Left colon (tissue), 2 donors: ENCODE measurements at places on chromosomes 7 and 10.

DNA sequence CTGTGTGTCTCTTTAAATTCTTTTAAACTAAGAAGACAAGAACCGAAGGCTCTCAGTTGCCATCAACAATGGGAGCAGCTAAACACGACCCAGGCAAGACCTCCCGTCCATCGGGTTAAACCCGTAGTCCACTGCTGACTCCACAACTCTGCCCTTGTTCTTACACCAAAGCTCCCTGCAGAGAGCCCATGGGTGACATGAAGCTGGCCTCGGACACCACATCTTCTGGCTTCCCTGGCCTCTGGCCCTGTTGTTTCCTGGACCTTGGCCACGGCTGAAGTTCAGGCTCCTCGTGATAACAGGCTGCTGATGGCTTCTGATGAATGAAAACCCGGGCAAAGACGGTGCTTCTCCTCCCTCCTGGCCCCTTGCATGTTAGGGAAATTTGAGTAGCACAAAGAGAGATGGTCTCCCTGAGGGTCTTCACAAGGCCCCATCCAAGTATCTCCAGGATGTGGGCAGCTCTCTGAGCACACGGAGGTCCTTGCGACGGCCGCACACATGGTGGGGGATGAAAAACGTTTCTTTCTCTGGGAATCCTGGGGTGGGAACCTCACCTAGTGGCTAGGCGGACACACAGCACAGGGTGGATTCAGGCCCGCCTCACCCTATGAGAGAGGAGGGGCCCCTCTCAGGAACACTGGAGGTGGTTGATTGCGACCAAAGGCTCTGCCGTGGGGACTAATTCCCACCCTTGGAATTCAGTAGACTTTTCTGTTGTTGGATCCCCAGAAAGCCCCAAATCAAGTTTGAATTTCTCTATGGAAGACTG lies 271.1 kb downstream of the ADARB2 start:
- no peak for DNase-seq

GRCh38 chr10:123860856-123861255 lies 30.8 kb downstream of the CPXM2 start:
- no peak for DNase-seq

DNA sequence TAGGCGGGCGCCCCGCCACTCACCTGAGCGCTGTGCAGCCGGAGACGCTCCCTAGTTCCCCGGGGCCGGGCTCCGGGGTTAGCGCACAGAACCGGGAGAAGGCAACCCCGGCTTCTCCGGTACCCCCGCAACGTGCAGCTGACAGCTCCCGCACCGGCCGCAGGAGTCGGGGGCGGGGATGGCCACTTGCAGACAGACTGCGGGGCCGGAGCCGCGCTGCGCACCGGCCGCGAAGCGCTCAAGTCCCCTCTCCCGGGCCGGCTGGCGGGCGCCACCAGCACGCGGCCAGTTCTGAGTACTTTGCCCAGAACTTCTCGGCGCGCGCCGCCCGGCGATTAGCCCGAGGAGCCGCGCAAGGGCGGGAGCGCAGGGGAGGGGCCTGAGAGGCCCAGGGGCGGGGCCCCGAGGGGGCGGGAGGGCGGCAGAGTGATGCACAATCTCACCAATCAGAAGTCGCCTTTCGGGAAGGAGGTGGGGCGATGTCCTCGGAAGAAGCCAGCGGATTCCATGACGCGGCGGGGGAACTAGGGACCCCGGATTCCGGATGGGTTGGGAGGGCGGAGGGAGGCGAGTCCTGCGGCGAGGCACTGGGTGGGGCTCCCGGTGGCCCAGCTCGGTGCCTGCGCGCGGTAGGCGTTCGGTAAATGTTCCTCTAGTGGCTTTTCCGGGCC lies at the start of gene OSBPL3:
Gene OSBPL3, minus strand, starts transcription at position 316 of the 671 bp plus-strand sequence. CDS start 87,706 bp downstream, outside the sequence.
- peak; percentile 95 for DNase-seq

DNA sequence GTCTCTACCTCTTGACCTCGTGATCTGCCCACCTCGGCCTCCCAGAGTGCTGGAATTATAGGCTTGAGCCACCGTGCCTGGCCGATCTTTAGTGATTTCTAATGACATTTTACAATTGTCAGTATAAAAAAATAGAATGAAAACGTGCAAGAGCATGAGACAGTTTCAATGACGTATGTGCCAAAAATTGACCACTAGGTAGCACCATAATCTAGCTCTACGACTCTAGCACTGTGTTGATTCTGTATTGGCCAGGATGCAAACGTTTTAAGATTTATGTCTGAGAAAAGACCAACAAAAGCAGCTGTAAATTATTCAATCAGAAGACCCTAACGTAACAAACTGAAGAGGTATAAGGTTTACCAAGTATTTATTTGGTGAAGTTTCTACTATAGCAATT lies 25.4 kb upstream of the EXOC6 start:
- no peak for DNase-seq

DNA sequence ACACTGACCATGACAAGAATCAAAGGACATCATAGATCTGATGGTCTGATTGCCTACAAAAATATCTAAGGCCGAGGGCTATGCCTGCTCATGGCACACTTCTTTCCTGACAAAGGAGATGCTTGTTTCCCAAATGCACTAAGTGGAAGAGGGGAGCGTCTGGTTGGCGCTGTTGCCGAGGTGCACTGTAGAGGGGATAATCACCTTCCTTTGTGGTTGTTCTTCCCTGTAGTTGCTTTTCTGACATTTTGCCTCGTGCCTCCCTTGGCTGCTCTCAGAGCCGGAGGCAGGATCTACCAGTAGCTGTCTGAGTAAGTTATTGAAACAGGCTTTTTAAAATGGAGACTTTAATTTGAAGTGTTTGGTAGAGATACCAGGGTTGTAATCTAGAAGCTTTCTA lies 352.0 kb downstream of the SORCS3 start:
- no peak for DNase-seq

- DNase-seq = no peak
These were observed 230.4 kb upstream of the TMEM72 start for GRCh38 chr10:44680764-44681163.

- no peak for DNase-seq
These were observed 16.0 kb downstream of the GPER1 start for GRCh38 chr7:1103789-1104515.

- no peak for DNase-seq
These were observed 69.4 kb upstream of the MTPN start for GRCh38 chr7:136046548-136046947.

- no peak for DNase-seq
These were observed 74.5 kb downstream of the CREB3L2 start for GRCh38 chr7:137927386-137927785.

- no peak for DNase-seq
These were observed 15.5 kb upstream of the STEAP4 start for GRCh38 chr7:88322151-88322550.

DNA sequence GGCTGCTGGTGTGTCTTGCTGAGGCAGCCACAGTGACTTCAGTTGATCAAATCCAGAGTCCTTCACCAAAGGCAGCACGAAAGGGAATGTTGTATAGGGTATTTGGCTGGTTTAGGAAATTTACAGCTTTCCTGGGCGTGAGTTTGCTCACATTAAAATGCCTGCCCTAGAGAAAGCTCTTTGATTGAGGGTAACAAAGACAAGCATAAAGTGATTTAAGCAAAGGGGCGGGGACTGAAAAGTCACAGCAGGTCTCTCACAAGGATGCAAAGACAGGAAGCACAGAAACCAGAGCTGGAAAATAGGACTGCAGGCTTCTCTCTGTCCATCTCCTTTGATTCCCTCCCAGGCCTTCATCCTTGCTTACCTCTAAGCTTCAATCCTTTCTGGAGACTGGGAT lies 139.2 kb downstream of the ELMO1 start:
- DNase-seq = no peak

DNA sequence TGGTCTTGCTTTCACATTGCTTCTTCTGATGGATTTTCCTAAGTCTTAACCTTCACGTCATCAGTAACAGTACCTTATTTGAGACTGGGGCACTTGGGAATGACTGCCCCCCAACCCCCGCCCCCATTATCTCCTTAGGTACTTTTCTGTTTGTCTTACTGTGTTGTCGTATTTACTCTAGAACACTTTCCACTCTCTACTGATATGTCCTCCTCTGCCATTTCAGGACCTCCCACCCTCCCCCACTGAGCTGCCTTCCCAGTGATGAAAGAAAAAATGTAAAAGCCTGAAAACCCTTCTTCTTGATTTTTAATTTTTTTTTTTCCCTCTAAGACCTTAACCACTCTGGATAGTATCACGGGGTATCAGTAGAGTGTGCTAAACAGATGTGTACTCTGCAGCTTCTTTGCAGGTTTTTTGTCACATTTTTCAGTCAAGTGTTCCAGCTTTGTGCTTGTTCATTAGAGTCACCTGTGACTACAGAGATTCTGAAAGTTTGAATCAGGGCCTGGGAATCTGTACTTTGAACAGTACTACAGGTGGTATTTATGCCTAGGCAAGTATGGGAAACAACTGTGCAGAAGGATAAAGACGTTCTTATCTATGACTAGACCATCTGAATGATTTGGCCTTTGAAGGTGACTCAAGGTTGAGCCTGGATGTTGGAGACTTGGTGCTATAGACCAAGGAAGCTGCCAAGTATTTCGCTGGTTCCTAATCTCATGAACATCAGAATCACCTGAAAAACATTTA lies 8.3 kb downstream of the CALU start:
- DNase-seq = no peak

DNA sequence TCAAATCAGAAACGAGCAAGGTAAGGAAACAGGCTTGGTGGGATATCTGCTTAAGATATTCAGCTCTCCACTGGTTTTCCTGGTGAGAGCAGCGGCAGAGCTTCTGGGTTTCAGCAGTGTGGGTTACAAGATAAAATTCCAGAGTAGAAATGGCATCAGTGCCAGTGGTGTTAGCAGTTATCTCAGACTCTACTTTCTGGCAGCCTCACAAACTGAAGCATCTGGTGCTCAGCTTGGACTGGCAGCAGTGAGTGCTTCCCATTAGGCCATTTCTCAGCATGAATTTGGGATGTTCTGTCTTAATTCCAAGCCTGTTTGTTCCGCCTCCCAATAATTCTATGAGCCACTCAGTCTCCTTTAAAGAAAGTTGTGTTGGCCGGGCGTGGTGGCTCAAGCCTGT lies 6.9 kb upstream of the GSTO2 start:
- no peak for DNase-seq

DNA sequence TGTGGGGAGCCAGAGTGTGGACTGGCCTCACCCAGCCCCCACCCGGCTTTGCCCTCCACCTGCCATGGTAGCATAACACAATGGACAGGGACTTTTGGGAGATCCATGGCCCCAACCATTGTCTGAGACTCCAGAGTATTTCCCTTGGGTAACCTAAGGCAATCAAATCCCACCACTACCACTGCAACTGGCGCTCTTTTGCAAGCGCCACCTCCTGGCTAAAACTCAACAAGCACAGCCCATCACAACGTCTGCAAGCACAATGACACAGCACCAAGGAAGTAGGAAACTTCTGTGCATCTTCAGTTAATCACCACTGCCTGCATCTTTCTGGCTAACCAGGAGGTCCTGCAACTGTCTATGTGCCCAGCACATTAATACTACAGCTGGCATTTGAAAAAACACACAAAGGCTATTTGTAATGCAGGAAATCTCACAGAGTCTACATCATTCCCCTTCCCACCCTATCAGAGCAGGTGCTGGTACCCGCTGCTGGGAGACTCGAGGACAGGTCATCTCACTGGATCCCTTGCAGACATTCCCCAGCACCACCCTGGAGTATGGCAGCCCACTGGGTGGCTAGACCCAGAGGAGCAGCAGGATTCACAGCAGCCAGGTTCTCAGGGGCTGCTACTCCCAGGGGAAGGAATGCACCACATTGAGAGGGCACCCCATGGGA lies 27.7 kb downstream of the ANKRD26 start:
- no peak for DNase-seq

GRCh38 chr7:29573567-29573966 lies 9.9 kb downstream of the PRR15 start:
- no peak for DNase-seq

DNA sequence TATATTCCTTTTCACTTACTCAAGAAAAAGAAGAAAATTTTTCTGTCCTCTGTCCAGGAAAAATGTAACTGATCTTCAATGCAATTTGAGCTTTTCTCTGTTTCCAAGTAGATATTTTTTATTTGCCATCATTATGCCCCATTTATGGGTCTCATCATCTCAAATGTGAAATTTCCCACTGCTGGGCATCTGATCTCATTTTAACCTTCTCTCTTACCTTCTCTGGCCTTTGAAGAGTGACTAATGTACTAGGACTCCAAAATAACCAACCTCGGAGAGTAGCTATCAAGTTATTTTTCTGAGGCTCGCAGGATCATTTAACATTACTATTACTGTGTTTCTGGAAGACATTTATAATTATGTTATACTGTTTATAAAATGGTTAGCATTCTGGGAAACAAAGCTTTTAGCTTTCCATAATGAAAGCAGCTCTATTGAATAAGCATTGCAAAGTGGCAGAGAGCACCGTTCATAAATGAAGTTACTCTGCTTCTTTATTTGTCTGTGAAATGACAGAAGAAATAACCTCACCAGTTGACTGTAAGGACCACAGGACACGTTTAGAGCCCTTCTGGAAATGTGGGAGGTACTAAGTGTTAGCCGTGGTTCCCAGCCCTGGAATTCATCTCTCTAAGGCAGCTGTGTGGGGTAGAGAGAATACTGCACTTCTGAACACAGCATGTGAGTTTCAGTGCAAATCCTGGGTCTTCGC lies 33.3 kb upstream of the NMT2 start:
- DNase-seq = no peak

GRCh38 chr7:1749351-1749863 lies 79.3 kb downstream of the ELFN1 start:
- DNase-seq = no peak

DNA sequence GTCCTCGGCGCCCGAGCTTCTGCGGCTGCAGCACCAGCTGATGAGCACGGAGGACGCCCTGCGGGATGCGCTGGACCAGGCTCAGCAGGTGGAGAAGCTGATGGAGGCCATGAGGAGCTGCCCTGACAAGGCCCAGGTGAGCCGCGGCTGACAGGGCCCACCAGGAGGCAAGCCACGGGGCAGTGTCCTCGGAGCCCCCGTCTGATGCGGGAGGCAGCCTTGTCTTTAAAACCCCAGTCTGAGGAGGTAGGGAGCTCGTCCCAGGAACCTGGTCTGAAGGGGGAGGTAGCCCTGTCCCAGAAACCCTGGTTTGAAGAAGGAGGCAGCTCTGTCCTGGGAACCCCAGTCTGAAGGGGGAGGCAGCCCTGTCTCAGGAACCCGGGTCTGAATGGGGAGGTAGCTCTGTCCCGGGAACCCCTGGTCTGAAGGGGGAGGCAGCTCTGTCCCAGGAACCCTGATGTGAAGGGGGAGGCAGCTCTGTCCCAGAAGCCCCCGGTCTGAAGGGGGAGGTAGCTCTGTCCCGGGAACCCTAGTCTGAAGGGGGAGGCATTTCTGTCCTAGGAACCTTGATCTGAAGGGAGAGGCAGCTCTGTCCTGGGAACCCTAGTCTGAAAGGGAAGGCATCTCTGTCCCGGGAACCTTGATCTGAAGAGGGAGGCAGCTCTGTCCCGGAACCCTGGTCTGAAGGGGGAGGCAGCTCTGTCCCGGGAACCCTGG lies 53.1 kb upstream of the GTF2IRD1 start:
- no peak for DNase-seq
